ENCODE measurements at places on chromosomes 5 and 9.

DNA sequence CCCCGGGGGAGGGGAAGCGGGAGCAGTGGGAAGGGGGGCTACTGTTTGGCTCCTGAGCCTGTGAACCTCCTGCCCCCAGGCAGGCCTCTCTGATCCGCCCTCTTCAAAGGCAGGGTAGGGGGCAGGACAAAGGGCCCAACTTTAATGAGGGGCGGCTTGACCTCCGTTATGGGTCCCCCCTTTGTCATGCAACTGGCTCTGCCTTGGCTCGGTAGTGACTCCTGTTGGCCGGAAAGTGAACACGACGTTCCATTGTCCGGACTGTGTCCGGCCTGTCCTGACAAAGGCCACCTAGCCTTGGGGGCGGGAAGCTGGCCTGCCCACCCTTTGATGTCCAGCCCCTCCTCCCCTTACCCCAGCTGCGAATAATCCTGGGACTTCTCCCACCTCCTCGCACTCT lies 1.3 kb downstream of the CDX1 start:
- DNase-seq, result no peak

DNA sequence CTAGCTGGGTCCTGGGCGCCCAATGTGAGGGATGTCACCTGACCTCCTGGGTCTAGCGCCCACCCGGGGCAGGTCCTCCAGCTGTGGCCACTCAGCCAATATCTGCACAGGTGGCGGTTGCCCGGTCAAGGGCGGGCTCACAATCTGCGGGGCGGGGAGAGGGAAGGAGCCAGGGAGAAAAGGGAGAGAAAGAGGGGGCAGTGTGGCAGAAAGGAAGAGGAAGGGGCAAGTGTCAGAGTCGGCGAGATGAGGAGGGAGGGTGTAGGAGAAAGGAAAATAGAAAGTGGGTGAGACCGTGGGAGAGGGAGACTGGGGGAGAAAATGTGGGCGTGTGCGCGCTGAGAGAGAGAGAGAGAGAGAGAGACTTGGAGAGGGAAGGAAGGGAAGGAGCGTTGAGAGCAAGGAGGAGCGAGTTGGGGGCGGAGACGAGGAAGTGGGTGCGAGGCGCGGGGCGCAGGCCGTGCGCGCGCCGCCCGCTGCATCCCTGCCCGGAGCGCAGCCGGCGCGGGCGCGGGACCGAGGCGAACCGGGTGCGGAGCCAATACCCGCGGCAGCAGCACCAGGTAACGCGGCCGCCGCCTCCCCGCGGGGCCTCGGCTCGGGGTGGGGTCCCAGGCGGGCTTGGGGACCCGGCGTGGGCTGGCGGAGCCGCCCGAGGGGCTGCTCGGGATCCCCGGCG lies at the start of gene HRH2:
HRH2 (plus strand) TSS at position 479 of the 679 bp plus-strand sequence. CDS start 25,163 bp downstream, outside the sequence.
- no peak for DNase-seq

GRCh38 chr5:18461766-18462165 lies 827.5 kb downstream of the TAF11L14 start:
- DNase-seq, result no peak

DNA sequence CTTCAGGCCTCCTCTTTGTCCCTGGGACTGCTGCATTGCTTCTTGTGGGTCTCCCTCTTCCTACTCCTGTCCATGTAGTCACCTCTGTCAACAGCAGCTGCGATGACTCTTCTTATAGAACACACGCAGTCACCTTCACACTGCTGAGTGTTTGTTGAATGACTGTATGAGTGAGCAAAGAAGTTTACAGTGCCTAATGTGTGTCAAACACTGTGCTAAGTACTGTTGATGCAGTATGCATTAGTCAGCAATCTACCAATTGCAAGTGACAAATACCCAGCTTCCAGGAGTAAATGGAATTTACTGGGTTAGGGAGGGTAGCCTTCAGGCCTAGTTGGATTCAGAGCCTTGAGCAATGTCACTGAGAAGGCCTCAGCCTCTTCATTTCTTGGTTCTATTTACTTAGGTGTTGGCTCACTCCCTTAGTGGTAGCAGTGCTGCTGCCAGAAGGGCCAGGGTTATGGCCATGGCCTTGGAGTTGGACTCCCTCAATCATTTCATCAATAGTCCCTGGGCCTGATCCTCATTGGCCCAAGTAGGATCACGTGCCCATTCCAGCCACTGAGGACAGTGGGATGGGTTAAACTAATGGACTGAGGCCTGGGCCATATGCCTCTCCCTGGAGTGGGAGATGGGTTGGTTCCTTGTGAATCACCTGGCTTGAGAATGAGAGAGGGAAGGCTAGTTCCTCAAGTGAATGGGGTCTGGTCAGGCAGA lies 93.5 kb downstream of the RGS3 start:
- DNase-seq, result no peak

DNA sequence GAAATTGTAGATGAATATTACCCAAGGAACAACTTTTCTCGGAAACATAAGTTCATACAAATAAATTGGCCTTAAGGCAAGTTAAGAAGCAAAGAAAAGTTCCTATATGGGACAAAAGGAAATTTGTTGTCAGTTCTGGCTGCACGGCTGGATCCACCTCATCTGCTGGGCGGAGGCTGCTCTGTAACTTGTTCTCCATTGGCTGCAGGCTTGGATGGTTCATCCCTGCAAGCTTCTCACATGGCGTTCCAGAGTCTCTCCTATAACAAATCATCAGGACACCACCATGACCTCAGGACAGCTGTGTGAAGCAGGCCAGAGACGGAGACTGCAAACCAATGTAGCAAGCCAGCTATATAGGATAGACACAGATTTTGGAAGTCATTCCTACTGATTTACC lies 81.4 kb upstream of the DAB2 start:
- DNase-seq, result no peak

All from memory B cell (primary cell).